ENCODE measurements at places on chromosomes 4 and X.

GRCh38 chr4:145960012-145960411, 21.4 kb upstream of the ZNF827 start:
- no peak for DNase-seq

- no peak for DNase-seq
Observed at GRCh38 chr4:73189274-73189810, 69.3 kb downstream of the ANKRD17 start.

DNA sequence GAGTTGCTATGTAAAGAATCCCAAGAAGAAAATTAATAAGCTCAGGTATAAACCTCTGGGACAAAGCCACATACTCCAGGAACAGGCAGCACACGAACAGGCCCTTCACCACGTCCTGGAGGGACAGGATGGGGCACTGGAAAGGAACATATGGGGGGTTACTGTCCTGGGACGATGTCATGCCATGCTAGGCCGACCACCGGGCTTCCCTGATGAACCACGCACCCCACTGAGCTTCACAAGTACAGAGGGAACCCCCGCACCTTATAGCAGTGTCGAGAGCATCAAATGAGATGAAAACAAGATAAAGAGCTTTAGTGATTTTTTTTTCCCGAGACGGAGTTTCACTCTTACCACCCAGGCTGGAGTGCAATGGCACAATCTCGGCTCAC, 19.1 kb downstream of the NOP14 start:
- DNase-seq = no peak

DNA sequence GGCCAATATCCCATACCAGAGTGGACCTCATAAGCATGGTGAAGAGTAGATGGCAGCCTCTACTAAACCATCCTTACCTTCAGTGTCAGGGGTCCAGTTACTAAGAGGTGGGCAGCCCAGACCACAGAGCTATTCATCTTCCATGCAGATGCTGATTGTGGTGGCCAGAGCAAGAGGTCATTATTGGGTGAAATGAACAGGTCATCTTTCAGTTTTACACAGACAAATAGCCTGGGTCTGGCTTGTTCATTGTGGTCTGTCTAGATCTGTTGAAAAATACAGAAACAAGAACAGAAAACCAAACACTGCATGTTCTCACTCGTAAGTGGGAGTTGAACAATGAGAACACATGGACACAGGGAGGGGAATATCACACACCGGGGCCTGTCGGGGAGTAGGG, 71.3 kb downstream of the PAK3 start:
- DNase-seq = no peak

- DNase-seq = no peak
Observed at GRCh38 chrX:39805022-39805421, 292.7 kb downstream of the BCOR start.

GRCh38 chrX:44247468-44247867, 96.0 kb downstream of the EFHC2 start:
- no peak for DNase-seq

DNA sequence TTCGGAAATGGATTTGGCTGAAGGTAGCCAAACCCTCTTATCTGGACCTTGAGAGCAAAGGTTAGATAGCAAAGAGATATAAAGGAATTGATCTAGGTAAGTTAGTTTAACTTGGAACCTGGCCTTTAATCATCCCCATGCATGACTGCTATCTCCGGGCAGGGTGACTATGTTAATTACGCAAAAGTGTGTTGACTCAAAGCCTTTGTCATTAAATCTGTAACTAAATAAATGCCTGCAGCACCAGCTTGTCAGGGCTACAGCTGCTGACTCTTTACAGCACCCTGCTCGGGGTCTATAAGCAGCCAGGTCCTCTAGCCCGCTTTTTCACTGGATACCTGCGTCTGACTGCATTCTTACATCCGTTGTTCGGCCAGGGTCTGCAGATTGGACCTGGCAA, 201.7 kb downstream of the TBCK start:
- DNase-seq = no peak

DNA sequence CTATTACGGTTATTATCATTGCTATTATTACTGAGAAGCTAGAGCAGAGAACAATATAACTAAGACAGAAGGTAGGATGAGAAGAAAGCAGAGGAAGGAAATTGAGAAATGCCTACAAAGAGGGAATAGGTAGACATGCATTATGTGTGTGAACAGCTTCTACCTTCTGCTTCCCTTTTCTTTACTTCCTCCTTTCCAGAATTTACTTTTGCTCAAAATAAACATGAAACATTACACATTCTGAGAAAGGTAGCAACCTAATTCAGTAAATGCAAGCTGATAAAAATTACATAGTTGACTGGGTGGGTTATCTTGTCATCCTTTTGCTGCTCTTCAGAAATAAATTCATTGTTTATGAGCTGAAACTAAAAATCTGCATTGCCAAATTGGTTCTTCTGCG, 54.6 kb downstream of the AMOT start:
- DNase-seq = no peak

- no peak for DNase-seq
Observed at GRCh38 chr4:159526172-159526571, 423.3 kb downstream of the RAPGEF2 start.

GRCh38 chr4:139564502-139564901, 8.5 kb upstream of the SETD7 start:
- DNase-seq = no peak

- DNase-seq = no peak
Observed at GRCh38 chr4:6549445-6549844, 25.5 kb upstream of the MAN2B2 start.

DNA sequence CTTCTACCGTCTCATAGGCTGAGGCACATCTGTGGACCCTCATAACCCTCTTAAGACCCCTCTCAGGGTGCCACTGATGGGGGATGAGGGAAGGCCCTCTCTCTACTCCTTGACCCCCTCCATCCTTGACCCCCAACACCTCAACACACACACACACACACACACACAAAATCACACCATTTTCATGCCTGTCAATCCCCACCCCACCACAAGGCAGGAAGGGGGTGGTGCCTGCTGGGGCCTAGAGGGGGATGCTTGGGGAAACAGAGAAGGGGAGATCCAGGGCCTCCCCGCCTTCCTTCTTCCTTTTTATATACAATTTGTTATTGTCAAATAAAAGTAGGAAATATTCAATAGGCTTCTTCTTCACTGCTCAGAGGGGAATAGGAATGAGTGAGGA, 1.2 kb upstream of the EBP start:
- DNase-seq = no peak

DNA sequence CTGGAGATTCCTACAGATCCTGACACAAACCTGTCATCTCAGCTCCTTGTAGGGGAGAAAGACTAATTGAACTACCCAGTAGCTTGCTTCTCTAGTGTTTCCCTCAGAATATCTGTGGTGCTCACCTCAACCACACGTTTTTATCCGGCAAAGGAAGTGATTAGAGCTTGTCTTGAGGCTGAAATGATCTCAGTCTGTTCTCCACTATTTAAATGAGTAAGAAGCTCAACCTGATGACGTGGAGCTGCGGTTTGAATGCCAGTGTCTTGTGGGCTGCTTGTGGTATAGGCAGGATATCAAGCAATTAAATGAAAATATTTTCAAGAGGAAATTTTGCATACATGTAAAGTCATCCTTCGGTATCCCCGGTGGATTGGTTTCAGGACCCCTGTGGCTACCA, 270.2 kb downstream of the TLL1 start:
- no peak for DNase-seq

DNA sequence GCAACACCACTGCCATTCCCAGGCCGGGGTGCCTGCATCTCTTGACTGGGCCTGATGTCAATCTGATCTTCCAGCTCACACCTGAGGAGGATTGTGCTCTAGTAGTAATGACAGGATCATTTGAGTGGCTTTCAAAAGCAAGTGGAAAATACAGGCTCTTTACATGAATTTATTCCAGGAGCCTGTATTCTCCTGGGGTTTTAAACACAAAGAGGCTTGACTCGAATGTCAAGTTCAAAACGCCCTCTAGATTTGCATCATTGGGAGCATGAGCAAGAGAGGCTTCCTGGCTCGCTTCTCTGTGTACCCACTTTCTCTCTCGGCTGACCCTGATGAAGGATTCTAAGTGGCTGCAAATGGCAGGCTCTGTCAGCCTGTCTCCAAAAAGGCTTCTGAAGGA, 199.5 kb upstream of the PUDP start:
- no peak for DNase-seq

GRCh38 chrX:129747533-129747932, 8.8 kb downstream of the XPNPEP2 start:
- no peak for DNase-seq

Data from stimulated activated CD4-positive, alpha-beta T cell treated with anti-CD3 and anti-CD28 coated beads, Interleukin-1b, Interleukin-23, amount 100 ng/mL, for 24 hours (primary cell).